Activated T-cell treated with anti-CD3 and anti-CD28 coated beads for 4 hours (primary cell): ENCODE measurements at places on chromosomes 5 and 9.
A peak's percentile ranks its signal among the peaks of the same experiment; 100 is the strongest.

DNA sequence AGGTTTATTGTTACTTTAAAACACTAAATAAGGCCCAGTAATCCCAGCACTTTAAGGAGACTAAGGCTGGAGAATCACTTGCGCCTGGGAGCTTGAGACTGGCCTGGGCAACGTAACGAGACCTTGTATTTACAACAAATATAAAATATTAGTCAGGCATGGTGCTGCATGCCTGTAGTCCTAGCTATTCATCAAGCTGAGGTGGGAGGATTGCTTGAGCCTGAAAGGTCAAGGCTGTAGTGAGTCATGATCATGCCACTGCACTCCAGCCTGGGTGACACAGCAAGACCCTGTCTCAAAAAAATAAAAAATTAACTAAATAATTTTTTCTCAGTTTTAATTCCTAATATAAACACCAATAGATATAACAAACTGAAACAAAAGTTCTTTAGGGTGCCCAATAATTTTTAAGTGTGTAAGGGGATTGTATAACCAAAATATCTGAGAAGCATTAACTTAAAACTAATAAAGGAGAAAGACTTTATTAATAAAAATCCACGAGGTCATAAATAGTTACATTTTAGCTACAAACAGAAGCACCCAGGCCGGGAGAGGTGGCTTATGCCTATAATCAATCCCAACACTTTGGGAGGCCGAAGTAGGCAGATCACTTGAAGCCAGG lies 32.7 kb downstream of the FAM13B start:
- DNase-seq = no peak

DNA sequence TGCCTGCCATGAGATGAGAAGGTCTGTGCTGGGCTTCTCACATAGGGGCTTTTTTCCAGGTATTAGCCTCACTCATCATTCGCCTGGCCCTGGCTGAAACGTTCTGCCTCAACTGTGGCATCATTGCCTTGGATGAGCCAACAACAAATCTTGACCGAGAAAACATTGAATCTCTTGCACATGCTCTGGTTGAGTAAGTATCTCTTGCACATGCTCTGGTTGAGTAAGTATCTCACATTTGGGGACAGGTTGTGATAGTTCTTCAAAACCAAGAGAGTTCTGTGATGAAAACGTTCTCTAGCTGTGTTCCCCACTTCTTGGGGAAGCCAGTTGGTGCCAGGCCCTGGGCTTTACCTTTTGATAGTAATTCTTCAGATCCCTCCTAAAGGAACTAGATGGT lies 17.4 kb upstream of the IL13 start:
- DNase-seq = no peak

GRCh38 chr5:138685193-138685745 lies 68.0 kb upstream of the CTNNA1 start:
- no peak for DNase-seq

DNA sequence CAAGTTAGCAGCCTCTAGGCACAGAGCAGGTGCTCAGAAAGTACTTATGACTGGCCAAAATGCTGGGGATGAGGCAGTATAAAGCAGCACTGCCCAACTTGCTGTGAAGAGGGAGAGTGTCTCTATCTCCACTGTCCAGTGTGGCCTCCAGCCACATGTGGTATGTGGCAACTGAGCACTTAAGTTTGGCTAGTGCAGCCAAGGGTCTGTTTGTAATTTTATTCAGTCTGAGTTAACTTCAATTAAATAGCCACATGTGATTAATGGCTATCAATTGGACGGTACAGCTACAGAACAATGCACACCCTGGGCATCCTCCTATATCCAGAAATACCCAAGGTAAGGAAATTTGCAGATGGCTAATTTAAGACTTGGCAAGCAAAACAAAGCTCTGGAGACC lies 26.9 kb downstream of the ROR2 start:
- no peak for DNase-seq

- peak; percentile 85 for DNase-seq
Observed at GRCh38 chr9:120580051-120580896, at the start of gene CDK5RAP2. Gene CDK5RAP2 (minus strand): TSS chr9:120580167. CDS start chr9:120579978, 189 bp downstream.
